ENCODE measurements at places on chromosomes 4 and X.

GRCh38 chrX:65706041-65706828, 38.8 kb downstream of the MSN start:
- DNase-seq = peak; percentile 65

DNA sequence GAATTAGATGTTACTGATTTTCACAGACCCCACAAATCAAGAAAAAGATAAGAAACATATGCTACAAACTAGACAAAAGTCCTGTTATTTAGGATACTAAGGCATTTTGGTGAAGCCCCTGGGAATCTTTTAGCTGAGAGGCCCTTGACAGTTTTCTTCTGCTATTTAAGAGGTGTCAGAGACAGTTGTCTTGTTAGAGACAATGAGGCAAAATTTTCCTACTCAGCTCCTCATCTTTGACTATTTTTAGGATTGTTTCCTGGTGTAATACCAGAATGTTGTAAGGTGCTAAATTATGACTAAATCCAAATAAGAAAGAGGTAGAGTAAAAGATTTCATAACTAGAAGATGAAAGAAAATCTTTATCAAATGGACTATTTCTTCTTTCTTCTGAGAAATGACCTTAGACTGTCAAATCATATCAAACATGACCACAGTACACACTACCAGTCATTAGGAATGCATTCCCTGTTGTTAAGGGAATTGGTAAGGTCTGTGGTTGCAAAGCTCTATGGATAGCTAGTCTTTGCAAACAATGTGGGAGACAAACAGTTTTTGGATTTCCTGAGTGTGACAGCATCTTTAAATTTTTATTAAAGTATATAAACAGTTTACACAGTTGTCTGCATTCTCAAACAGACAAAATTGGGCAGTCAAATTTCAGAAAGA, 926.1 kb downstream of the ADGRL3 start:
- DNase-seq = no peak

GRCh38 chr4:98939438-98939837, 10.5 kb upstream of the EIF4E start:
- DNase-seq = no peak

- peak; percentile 31 for DNase-seq
These were observed 87.8 kb upstream of the BMPR1B start for GRCh38 chr4:94669672-94670664.

- DNase-seq = no peak
These were observed 540 bp upstream of the HADH start for GRCh38 chr4:107989162-107989536.

DNA sequence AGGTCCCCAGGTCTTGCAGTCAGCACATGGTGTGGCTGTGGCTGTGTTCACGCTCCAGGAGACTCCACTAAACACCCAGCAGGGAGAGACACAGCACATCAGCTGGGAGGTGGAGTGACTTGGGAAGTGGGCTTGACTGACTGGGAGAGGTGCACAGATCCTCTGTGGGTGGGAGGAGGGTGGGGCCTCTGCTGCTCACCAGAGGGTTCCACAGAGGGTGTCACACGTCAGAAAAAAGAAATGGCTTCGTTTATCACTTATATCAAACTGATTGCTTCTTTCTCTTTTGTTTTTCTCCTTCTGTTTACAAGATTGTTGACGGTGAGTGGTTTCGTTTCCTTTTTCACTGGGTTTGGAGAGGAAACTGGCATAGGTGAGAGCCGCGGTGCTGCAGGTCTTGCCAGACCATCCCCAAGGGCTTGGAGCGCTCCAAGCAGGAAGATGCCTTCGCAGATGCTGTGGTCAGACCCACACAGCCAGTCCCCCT, 24.8 kb upstream of the FAM193A start:
- no peak for DNase-seq

GRCh38 chr4:3463556-3464348, 646 bp downstream of the DOK7 start:
- no peak for DNase-seq

- DNase-seq = no peak
These were observed 11.2 kb downstream of the IRAK1 start for GRCh38 chrX:154008521-154008920.

- DNase-seq = no peak
These were observed 6.9 kb downstream of the MSN start for GRCh38 chrX:65674204-65674893.

Measured in kidney glomerular epithelial cell (primary cell).